ENCODE measurements at places on chromosomes 6 and 20.

DNA sequence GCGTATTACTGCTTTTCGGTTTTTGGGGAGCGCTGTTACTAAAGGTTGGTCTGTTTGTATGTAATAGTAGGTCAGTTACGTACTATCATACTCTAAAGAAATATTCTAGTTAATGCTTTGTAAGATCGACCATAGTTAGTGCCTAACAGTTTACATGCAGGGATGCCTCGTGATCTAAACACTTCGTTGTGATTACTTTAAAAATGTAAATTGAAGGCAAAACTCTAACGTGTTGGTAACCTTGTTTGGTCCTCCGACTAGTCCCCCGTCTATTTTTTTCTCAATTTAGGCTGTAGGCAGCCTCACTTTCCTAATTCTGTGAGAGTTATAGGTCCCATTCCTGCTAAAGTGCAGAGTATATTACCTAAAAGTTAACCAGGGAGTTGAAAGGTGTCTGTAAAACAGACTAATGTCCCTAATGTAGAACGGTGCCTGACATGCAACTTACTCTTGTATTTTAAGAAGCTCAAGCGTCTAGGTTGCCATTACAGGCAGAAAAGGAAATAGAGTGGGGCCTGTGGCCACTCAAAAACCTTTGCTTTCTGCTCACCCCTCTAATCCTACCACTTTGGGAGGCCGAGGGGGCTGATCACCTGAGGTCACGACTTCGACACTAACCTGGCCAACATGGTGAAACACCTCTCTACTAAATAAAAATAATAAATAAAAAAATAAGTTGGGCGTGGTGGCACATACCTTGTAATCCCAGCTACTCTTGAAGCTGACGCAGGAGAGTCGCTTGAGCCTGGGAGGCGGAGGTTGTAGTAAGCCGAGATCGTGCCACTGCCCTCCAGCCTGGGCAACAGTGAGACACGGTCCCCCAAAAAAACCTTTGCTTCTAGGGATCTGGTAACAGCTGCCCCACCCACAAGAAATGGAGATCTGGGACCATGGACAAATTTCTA is 37.8 kb downstream of the HFE start:
- no peak for DNase-seq

GRCh38 chr20:35604449-35604747 is 11.2 kb upstream of the SPAG4 start:
- no peak for DNase-seq

DNA sequence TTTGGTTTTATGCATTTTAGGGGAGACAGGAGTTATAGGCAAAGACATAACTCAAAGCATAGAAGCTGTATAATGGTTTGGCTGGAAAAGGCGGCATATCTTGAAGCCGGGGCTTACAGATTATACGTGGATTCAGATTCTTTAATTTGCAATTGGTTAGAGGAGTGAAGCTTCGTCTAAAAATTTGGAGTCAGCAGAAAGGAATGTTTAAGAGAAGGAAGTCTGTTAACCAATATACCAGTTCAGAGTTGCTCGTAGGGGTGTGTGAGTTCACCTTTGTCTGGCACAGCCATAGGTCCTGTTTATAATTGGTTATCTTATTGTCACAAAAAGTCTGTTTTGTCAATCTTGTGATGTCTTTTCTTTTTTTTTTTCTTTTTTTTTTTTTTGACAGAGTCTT is 8.9 kb downstream of the ARHGAP40 start:
- no peak for DNase-seq

DNA sequence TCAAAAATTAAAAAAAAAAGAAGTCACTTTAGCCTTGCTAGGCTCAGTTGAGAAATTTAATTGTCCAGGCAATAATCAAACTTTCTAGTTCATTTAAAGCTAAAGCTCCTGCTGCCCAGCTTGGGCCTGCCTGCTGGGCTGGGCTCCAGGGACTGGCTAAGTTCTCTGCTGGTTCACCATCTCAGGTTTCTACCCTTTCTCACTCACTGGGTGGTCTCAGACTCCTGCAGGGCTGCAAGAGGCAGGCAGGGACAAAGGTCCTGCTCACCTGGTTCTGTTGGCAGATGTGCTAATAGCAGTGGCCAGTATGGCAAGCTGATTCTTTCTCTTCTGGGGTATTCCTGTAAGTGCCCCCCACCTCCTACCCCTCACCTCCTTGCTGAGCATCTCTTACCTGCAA is 21.2 kb upstream of the RTF2 start:
- no peak for DNase-seq

- DNase-seq: no peak
Observed at GRCh38 chr6:4612636-4613171, 163.5 kb upstream of the CDYL start.

DNA sequence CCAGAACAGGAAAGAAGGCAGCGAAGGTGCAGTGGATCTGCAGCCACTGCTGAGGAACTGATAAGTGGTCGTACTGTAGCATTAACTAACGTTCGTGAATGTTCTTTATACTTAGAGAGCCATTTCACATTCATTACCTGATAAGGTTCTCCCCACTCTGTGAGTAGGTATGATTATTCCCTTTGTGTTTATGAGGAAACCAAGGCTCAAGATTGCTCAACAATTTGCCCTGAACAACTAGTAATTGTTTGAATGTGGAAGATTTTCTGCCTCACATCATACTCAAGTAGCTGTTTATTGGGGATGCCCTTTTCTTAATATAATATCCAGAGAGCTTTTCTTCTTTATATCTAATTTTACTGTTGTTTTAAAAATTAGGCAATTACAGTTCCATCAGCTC is 24.9 kb upstream of the ELOVL5 start:
- no peak for DNase-seq

DNA sequence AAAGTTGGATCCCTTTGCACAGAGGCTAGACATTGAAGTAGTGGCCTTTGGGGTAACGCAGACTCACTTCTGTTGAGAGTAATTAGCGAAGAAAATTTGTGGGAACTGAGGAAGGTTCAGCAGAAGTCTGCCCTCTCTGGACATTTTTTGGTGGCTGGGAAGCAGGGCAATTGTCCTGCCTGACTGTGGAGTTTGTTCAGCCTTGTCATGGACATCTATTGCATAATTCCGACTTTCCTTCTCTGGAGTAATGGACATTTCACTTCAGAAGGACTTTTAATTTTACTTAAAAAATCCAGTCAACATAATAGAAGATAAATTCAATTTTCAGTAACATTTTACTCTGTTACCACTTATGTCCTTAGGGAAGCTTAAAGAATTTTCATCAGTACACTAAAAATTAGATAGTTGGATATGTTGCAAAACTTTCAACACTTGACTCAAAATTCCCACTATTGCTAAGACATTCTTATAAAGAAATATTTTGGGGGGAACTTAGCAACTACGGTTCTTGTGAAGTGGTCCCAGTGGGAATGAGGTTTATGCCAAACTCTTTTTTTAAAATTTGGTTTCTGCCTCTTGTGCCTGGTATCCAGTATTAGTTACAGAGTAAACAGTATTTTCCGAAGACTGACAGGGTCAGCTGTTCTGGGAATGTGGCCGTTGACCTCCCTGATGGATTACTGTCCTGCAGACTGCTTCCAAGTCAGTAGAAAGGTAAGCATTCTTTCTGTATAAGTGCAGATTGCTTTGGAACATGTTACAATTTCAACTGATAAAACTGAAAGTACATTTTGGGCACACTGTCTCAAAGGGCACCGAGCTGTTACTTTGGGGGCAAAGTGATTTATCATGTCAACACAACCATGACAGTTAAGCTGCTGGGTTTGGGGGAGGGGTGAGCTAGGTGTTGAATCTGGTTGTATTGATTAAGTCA is 100.6 kb upstream of the MLIP start:
- no peak for DNase-seq

- no peak for DNase-seq
Observed at GRCh38 chr20:45041464-45042337, 59.2 kb downstream of the KCNS1 start.

GRCh38 chr6:37614491-37614890 is 83.2 kb downstream of the MDGA1 start:
- no peak for DNase-seq

GRCh38 chr6:124961777-124962638 is at the start of gene RNF217:
RNF217 (plus strand) TSS chr6:124962437; CDS start chr6:124962545, 108 bp downstream.
- DNase-seq: no peak

- no peak for DNase-seq
Observed at GRCh38 chr6:145723646-145724045, 11.7 kb downstream of the EPM2A start.

- no peak for DNase-seq
Observed at GRCh38 chr6:36138667-36139066, 8.4 kb downstream of the MAPK13 start.

DNA sequence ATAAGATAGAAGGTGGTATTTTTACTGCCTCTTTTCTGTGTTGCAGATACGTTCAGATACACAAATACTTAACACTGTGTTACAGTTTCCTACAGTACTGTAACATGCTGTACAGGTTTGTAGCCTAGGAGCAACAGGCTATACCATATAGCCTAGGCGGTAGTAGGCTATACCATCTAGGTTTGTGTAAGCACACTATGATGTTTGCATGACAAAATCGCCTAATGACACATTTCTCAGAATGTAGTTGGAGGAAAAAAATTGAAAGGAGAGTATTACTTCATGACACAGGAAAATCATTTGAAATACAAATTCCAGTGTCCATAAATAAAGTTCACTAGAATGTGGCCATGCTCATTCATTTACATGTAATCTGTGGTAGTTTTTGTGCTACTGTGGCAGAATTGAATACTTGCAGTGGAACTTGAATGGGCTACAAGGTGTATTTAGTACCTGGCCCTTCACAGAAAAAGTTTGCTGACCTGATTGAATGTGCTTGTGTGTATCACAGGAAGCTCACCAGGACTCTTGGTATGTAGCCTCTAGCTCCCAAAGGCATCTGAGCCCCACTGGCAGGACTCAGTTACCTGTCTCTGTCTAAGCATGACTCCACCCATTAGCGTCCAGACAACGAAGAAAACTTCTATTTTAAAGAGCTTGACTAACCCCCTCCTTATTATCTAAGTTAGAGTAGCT is 18.8 kb downstream of the TOP1 start:
- DNase-seq: no peak

DNA sequence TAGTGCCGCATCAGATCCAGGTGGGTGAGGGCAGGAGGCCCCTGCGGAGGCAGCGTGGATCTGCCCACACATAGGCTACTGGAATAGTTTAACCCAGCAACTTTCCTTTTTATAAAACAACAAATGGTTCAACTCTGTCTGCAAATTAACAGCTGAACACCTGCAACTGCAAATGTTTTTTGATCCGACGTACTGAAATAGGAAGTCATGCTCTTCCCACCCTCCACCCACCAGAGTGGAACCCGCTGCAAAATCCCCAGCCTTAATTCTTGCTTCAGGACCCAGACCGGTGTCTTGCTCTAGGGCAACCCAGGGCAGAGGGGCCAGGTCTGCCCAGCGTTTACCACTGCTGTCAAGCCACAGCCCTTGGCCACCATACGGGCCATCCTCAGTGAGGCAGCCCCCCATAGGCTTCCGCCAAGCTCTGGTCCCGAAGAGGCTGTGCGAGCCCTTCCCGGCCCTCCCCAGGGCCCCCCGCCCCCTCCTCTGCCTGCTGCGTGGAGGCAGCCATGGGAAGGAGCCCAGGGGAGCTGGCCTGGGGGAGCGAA is 334.3 kb downstream of the ZFAND3 start:
- no peak for DNase-seq

- DNase-seq: no peak
Observed at GRCh38 chr6:128580224-128581110, 60.1 kb upstream of the PTPRK start.

GRCh38 chr6:17867880-17868279 is 119.6 kb downstream of the KIF13A start:
- DNase-seq: no peak

GRCh38 chr6:45170309-45170708 is 157.8 kb upstream of the RUNX2 start:
- DNase-seq: no peak

GRCh38 chr20:24605937-24606455 is 136.6 kb downstream of the SYNDIG1 start:
- no peak for DNase-seq

GRCh38 chr6:14644381-14644780 is 526.8 kb downstream of the CD83 start:
- DNase-seq: no peak

- no peak for DNase-seq
Observed at GRCh38 chr6:80618953-80619352, 512.5 kb downstream of the BCKDHB start.

DNA sequence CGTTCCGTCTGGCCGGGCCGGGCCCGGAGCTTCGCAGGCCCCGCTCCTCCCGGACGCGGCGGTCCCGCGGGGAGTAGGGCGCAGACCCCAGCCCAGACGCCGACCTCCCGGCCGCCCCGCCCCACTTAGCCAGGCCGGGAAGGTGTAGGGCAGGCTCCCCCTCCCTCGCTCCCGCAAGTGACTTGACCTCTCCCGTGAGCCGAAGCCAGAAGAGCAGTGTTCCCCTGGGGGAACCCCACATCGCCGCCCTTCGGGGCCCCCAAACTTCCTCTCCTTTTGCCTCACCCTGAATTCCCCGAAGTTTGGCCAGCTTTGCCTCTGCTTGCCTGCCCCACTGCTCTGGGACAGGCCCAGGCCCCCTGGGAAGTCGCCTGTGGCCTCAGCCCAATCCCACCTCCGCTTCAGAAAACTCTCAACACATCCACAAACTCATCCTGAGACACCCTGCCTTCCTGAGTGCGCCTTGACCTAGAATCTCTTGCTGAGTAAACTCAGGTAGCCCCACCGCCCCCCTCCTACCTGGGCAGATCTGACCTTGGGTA is 524 bp upstream of the NOL4L start:
- DNase-seq: no peak

DNA sequence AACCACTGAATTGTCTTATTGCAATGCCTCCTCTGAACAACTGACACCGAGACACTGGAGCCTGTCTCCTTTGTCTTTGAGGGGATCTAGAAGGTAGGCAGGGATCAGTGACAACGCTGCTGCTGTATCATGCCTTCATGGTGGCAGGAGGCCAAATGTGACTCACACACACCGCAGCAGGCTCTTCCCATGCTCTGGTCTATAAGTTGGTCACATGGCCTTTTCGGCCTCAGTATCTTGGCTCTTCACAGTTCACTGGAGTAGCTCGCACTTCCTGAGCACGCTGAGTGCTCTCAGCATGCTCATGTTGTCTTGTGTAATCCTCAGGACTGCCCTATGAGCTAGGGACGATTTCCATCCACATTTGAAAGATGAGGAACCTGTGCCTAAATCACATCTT is 167.4 kb upstream of the PCSK2 start:
- no peak for DNase-seq

- DNase-seq: peak; percentile 73
Observed at GRCh38 chr6:44247338-44248302, 719 bp downstream of the HSP90AB1 start.

GRCh38 chr6:98835149-98836024 is 1.0 kb downstream of the POU3F2 start:
- no peak for DNase-seq

DNA sequence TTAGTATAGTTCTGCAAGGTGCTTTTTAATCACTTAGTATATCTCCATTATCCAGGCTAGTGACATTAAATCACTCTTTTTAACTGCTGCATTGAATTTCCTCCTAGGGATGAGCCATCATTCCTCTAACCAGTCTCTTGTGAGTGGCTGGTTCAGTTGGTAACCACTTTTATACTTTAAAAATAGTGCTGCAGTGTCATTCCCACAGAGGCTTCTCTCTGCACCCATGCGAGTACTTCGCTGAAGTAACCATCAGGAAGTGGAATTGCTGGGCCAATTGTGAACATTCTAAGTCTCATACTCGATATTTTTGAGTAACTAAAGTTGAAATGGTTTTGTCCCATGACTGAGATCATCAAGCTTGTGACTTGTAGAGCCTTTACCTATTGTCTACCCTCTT is 2.1 kb downstream of the BTN3A2 start:
- DNase-seq: no peak
